PC-9 (cell line): ENCODE measurements at places on chromosomes 16 and 17. TPM values are rescaled to one million over a fixed set of nuclear protein-coding genes. Genes with fewer than 3 reads are reported as not detected.

SDR42E1 gene
- total RNA-seq: 10.5 and 11.6 TPM in 2 replicates

- no peak for DNase-seq
Measured at GRCh38 chr17:79513820-79514535, 96.9 kb downstream of the RBFOX3 start.

CCL18 gene
- total RNA-seq: not detected in 2 replicates

DNA sequence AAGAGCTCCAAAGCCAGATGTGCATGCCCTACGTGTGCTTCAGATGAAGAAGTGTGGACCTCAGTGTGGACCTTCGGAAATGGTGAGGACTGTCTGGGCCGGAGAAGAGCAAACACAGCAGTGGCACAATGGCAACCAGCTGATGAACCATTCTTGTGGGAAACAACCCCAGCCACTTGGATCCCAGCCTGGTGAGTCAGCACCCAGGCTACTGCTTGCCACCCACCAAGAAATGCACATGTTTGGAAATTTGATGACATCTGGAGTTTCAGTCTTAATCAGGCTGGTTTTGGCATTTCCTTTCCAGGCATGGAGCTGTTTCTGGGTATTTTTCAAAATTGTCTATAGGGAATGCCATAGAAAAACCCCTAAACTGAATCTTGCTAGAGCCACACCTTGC, 42.7 kb downstream of the DYNLRB2 start:
- no peak for DNase-seq

TOP2A gene
- total RNA-seq: 156 and 235 TPM in 2 replicates

DNA sequence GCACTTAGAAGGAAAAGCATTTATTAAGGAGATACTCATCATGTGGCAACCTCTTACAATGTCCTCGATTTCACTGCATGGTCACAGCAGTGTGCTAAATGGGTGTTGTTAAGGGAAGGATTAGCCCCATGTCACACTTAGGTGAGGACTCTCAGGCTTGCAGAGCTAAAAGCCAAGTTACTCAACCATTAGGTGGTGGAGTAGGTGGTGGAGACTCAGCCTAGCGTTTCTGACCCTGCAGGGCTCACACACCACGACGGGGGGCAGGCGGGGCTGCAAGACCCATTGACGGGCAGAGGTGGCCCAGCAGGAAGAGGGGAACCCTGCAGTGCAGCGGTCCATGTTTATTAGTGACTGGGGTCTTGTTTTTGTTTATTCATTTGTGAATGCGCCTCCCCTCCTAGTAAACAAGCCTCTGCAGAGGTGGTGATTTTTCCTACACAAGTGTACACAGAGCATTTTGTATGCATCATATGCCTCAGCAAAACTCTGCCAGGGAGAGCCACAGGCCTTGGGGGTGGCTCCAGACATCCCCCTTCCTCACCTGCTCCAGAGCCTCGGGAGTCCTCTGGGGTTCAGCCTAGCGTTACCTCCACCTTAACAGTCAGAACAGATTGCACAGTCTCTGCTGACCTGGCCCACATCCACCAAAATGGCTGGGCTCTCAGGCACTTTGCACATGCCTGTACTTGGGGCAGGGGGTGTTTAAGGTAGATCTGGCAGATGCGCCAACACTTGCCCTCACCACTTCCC, 216.7 kb downstream of the C16orf95 start:
- no peak for DNase-seq

DNA sequence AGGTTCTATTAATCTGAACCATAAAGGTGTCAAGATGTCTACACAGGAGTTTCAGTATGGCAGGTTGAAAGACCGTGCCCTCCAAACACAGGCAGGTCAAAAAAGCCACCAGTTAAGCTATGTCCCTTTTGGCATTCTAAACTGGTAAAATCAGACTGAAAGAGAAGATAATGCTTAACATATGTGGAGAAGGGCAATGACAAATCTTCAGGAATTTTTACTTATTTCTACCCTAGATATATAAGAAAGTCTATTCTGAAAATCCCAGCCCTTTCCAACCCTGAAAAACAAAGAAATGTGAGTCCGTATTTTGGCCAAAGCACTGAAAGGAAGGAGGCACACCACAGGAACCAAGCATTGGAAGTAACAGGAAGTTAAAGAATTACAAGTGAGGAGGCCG, 16.5 kb downstream of the AP1G1 start:
- DNase-seq: no peak

DNA sequence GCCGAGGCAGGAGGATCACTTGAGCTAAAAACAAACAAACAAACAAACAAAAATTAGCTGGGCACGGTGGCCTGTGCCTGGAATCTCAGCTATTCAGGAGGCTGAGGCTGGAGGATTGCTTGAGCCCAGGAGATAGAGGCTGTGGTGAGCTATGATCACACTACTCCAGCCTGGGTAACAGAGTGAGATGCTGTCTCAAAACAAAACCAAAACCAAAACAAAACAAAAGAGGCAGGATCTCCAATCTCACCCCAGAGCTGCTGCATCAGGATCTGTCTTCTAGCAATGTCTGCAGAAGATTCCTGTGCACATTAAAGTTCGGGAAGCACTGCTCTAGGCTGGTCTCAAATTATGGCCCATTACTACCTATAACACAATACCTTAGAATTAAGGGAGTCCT, 43.1 kb downstream of the MAP2K6 start:
- no peak for DNase-seq

- no peak for DNase-seq
Measured at GRCh38 chr16:3282103-3282729, 1.1 kb upstream of the ZNF263 start.
